NCI-H1105 treated with DMSO at 0.1 percent for 48 hours (cell line): ENCODE measurements at places on chromosomes 7 and 10.
A peak's percentile ranks its signal among the peaks of the same experiment; 100 is the strongest.

DNA sequence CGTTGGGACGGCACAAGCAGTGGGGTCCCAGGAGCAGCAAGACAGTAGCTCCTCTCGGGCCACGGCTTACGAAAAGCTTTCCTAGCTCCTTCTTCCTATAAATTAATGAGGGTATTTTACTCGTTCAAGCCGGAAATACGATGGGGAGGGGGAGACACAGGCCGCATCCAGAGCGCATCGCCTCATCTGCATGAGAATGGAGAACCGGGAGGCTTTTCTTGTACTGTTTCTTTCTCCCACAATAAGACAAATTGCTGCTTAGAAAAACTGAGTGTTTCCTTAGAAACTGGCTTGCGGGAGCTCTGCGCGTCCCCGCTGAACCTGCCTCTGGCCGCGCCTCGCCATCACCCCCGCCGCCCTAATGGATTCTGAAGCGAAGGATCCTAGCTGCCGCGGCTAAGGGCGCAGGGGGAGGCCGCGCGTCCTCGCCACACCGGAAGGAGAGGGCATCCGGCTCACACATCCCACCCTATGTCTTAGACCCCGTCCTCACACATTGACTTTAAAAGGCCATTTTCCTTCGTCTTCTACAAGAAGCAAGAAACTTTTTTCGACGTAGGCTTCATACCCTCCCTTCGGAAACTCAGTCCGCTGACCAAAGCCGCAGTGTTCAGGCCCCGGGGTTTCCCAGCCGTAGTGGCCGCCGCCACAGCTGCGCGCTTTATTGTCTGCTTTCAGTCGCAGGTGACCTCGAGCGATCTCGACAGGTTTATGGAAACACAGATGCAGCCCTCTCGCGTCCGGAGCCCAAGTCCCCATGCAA lies 8.8 kb downstream of the NXPH1 start:
- no peak for DNase-seq

GRCh38 chr7:16754856-16755317 lies 1.3 kb downstream of the TSPAN13 start:
- no peak for DNase-seq

DNA sequence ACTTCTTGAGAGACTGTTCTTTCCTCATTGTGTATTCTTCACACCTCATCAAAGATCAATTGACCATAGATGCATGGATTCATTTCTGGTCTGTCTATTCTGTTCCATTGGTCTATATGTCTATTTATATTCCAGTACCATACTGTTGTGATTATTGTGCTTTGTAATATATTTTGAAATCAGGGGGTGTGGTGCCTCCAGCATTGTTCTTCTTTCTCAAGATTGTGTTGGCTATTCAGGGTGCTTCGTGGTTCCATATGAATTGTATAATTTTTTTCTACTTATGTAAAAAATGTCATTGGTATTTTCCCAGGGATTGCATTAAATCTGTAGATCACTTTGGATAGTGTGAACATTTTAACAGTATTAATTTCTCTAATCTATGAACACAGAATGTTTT lies 106.5 kb downstream of the EPC1 start:
- DNase-seq, result no peak

DNA sequence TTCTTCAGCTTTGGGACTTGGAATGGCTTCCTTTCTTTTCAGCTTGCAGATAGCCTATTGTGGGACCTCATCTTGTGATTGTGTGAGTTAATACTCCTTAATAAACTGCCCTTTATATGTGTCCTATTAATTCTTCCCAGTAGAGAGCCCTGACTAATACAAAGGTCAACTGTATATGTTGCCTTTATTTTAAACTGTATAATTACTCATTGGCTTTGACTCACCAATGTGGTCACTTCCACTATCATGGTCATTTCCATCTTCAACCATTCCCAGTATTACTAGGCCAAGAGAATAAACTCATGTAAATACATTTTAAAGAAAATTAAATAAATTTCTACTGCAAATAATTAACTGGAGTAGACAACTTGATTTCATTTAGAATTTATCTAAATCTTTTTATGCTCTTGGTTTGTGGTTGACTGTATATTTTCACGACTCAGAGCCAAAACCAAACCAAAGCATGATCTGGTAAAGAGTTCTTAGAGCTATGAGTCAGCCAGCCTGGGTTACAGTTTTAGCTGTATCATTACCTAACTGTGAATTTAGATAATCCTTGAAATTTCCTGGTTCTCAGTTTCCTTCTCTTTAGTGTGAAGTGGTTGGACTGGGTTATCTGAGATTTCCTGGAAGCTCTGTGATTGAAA lies 188.4 kb downstream of the PPP1R3A start:
- DNase-seq, result no peak

- peak; percentile 9 for DNase-seq
These were observed 304.4 kb upstream of the LYZL1 start for GRCh38 chr10:28984431-28984830.

- peak; percentile 85 for DNase-seq
These were observed 12.0 kb downstream of the IFRD1 start for GRCh38 chr7:112462236-112462635.

DNA sequence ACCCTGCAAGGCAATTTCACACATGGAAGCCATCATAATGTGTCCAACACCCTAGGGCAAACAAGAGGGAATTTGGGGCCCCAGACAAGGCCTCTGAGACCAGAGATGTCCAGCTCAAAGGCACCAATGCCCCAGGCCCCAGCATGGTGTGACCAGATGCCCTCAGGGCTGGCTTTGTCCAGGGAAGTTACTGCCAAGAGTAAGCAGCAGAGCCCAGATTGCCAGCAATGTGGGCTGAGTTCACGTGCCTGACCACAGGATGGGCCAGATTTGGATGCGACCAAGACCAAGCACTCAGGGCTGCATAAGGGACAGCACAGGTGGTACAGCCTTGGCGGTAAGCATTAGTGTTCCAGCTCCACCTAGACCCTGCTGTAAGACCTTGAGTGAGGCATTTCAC lies 12.7 kb downstream of the MYOF start:
- DNase-seq, result no peak

DNA sequence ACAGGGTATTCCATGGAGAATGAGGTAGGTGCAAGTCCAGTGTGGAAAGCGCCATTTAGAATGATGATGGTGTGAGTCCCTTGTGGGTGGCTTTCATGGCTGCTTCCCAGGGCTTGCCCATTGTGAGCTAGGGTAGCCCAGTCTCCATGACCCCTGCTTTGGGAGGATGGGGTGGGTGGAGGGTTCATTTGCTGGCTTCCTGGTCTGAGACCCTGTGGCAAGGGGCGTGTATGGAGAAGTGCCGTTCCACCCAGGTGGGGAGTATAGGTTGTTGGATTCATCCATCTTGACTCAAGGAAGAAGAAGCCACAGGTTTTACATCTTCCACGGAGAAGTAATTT lies 27.7 kb downstream of the CCM2 start:
- no peak for DNase-seq

DNA sequence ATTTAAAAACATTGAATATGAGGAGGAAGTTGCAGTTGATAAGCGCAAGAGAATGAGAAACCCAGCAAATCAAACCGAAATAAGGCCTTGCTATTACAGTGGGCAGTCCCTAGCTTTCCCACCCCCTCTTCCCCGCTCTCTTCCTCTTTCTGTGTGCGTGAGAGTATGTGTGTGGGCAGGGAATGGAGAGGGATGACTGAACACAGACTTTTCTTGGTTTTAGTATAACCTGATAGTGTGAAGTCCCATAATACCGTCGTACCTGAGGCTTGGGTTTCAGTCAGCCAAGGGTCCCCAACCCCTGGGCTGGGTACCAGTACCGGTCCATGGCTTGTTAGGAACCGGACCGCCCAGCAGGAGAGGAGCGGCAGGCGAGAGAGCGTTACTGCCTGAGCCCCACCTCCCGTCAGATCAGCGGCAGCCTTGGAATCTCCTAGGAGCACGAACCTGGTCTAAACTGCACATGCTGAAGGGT lies 255.3 kb downstream of the CELF2 start:
- DNase-seq, result no peak

DNA sequence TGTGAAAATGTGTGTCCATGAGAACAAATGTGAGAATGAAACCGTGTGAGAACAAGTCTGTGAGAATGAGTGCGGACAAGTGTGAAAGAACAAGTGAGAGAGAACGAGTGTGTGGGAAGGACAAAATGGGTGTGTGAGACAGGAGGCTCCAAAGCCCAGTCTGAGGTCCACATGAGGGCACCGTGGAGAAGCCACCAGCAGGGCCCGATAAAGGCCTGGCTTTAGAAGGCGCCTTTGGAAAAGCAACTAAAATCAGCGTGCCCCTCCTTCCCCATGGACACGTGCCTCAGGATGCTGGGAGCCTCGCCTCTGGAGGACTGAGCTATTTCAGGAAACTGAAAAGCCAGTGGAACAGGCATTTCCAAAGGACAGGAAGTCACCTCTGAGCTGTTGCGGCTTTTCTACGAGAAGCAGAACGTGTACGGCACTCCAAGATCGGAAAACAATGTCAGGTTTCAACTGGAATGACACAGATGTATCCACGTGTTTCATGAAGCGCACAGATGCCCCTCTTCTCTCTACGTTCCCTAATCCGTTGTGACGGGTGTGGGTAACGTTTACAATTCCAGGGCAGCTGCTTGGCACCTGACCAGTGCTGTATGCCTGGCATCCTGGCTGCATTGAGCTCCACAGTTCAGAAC lies 46.4 kb downstream of the ESYT2 start:
- DNase-seq, result no peak
